Vein endothelial cell (primary cell): ENCODE measurements at places on chromosomes 5 and 9. TPM values are rescaled to one million over a fixed set of nuclear protein-coding genes. Genes with fewer than 3 reads are reported as not detected.

Gene EXD3
- total RNA-seq = 18.1 and 29.1 TPM in 2 replicates

Gene RAPGEF1
- total RNA-seq = 89.5 and 106 TPM in 2 replicates

Gene NDFIP1
- 56.1 and 88.5 TPM in 2 replicates for total RNA-seq

Gene SEMA6A
- 5.4 and 9.5 TPM in 2 replicates for total RNA-seq

Gene SLC6A7
- not detected in 2 replicates for total RNA-seq

Gene KLF9
- total RNA-seq = 17.3 and 17.7 TPM in 2 replicates

Gene SARDH
- 0.33 and 0.67 TPM in 2 replicates for total RNA-seq

Gene WDR31
- total RNA-seq = 0.29 and 0.33 TPM in 2 replicates

Gene SLC12A2
- 88.5 and 159 TPM in 2 replicates for total RNA-seq

Gene ARHGEF28
- 154 TPM in 2 replicates for total RNA-seq

Gene ZNF883
- total RNA-seq = 0.48 and 0.65 TPM in 2 replicates

Gene PCDHB8
- 0.29 and 1.3 TPM in 2 replicates for total RNA-seq

Gene ABCA1
- total RNA-seq = 9.3 and 13.1 TPM in 2 replicates

Gene MEF2C
- total RNA-seq = 57.5 and 88.1 TPM in 2 replicates

Gene PCDHGC4
- 2.2 and 2.3 TPM in 2 replicates for total RNA-seq

Gene PPP2R2B
- total RNA-seq = not detected in 2 replicates

Gene BAAT
- total RNA-seq = 0.10 TPM in 1 of 2 replicates, not detected in the other

Gene CD74
- total RNA-seq = 0.98 and 1.7 TPM in 2 replicates

Gene KCTD16
- total RNA-seq = 0.19 and 1.6 TPM in 2 replicates

Gene SMIM33
- total RNA-seq = not detected in 2 replicates

Gene OR1J2
- 0.19 TPM in 1 of 2 replicates, not detected in the other for total RNA-seq

Gene COL15A1
- 1.6 and 5.2 TPM in 2 replicates for total RNA-seq

Gene IL4
- total RNA-seq = not detected in 2 replicates

Gene GLDC
- total RNA-seq = 6.9 and 10.9 TPM in 2 replicates

Gene PCDHB11
- total RNA-seq = 0.57 and 0.65 TPM in 2 replicates

Gene TGFBR1
- total RNA-seq = 10.8 and 13.9 TPM in 2 replicates

Gene CD72
- not detected in 2 replicates for total RNA-seq

Gene FOXD4L4
- 0.19 and 0.33 TPM in 2 replicates for total RNA-seq

Gene PCDHGA5
- 1.5 and 1.6 TPM in 2 replicates for total RNA-seq
